ENCODE measurements at places on chromosomes 2 and 18.

DNA sequence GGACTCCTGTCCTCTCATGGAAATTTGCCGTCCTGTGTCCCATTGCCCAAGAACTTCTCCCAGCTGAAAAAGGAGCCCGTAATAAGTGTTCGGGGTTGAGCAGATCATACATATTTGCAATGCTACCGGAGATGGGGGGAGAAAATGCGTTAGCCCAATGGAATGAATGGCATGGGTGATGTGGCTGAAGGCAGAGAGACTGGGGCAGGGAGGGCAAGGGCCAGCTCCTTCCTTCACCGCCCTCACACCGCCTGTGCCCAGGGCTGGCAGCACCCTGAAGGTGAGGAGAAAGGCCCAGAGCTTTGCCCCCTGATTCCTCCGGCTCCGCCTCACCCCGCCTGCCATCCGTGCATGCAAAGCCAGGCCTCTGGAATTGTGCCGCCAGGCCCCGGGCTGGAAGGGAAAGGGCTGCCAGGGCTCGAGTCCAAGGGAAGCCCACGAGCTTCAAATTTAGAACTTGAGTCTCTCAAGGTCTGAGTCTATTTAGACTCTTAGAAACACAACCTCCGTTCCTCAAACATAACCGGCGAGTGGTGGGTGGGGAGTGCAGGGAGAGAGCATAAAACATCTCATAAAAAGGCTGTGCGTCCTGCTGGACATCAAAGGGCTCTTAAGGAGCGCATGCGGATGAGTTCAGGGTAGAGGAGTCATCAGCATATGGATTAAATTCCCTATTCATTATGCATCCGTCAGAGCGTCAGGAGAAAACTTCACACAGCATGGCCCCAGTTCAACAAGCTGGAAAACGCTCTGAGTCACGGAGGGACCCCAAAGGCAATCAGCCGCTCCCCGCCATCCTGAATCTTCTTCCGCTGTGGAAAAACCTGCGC, 121.7 kb upstream of the GLI2 start:
- DNase-seq, result no peak

DNA sequence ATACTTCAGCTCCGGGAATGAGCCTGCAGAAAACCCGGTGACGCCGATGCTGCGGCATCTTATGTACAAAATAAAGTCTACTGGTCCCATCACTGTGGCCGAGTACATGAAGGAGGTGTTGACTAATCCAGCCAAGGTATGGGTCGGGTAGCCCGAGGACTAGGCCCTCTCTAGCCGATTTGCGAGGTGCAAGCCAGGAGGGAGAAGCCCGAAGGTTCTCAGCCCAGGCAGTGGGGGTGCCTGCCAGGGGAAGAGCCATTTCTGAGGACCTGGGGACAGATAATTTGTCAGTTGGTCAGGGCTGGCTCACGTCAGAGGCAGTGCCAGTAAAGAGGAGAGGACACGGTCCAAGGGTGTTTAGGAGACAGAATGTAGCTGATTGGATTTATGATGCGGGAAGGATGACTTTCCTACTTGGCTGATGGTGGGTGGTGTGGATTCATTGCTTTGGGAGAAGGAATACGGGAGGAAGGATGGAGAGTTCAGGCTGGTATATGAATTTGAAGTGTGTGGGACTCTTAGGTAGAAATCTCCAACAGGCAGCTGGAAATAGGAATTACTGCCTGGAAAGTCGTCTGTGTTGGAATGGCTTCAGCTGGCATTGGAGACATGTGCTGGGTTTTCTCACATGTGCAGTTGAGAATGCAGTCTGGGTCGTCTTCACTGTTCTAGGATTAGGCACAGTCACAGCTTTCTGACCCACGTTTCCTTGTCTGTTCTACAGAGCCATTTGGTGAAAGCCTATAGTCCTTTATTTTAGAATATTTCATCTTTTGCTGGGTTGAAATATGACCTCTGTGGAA, 874 bp downstream of the NDUFAF7 start:
- DNase-seq, result no peak

DNA sequence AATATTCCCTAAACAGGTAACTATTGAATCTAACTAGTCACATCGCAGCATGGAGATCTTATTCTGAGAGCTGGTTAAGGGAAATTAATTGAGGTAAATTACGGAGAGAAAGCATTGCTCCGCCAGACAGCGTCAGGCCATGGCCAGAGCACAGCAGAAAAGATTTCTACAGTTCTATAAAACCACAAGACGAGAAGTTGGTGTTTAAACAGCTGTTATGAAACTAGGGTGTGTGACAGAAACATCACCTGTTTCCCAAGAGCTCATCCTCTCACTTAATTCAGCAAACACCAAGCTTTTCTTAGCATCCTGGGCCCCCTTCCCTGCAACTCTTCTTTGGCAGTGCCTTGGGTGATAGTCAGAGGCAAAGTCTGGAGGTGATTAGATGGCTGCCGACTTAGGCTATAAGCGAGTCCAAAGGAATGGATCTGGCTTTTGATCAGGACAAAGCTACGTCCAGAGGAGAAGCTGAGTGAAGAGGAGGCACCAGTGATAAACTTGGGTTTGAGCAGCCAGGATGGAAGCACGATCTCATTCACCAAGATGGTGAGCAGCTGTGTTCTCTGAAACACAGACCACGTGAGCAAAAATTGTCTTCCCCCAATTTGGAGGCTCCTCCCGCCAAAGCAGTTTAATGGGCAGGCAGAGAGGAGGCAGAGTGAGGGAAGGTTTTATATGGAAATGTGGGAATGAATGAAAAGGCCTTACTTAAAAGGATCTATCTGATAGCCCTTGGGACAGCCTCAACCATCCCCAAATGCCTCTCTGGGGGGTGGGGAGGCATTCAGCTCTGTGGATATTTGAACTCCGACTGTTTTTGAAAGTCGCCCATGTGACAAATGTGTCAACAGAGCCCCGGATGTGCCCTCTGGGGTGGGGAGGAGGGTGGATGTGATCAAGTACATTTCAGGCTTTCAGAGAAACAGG, 57.8 kb downstream of the PKDCC start:
- no peak for DNase-seq

DNA sequence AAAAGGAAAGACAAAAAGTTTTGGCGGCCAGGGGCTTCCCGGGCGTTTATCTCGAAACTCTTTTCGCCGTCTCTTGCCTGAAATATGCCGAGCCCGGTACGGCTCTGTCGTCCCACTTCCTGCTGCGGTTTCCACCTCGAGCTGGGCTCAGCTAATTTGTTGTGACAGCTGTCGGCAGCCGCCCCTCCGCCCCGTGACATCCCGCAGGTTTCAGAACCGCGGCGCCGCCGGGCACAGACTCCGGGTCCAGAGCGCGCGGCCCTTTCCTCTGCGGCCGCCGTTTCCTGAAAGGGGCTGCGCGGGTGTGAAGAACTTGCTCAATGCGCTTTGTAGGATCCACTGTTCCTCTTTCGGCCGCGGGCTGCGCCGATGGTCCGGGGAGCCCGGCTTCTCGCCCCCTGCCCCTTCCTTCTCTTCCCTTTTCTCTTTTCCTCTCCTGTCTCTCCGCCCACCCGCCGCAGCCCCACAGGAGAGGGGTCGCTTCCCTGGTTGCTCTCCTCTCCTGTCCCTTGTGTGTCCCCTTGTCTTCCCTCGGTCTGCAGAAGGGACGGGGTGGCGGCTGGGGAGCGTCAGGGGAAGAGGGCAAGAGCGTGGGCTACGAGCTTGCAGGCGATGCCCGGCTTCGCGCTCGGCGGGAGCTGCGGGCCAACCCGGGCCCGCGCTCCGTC, 648 bp downstream of the ARID5A start:
- DNase-seq, result no peak

GRCh38 chr2:75065402-75066008, 107.1 kb downstream of the POLE4 start:
- no peak for DNase-seq

GRCh38 chr18:8264861-8265411, 344.3 kb upstream of the RAB12 start:
- DNase-seq, result no peak

DNA sequence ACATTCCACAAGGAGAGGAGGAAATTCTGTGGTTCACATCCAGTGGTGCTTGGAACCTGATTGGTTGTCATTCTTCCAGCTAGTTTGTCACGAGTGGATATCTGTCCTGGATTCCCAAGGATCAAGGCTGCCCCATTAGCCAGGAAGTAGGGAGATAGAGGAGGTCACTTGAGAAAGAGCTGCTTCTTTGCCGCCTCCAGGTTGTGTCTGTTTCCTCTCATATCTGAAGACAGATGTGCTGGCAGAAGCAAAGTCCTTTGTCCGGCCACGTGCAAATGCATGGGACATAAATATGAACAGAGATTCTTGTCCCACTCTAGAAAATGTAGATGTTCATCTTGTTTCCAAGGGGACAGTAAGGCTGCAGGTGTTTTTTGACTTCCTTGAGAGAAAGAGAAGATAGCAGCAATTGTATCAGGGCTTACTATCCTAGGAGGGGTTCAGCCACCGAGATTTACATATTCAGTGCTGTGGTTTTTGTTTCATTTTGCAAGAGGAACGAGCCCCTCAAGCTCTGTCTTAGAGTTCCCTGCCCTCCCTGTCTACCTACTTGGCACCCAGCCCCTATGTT, 174.4 kb downstream of the RPIA start:
- no peak for DNase-seq

DNA sequence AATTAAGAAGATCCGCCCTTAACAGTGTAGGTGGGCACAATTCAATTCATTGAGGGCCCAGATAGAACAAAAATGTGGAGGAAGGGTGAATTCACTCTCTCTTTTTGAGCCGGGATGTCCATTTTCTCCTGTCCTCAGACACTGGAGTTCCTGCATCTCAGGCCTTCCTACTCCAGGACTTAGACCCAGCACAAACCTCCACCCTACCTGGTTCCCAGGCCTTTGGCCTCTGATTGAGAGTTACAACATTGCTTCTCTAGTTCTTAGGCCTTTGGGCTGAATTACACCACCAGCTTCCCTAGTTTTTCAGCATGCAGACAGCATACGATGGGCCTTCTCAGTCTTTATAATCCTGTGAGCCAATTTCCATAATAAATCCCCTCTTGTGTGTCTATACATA, 87.8 kb upstream of the TMEM17 start:
- no peak for DNase-seq
